A172 (cell line): ENCODE measurements at places on chromosomes 4 and X.

DNA sequence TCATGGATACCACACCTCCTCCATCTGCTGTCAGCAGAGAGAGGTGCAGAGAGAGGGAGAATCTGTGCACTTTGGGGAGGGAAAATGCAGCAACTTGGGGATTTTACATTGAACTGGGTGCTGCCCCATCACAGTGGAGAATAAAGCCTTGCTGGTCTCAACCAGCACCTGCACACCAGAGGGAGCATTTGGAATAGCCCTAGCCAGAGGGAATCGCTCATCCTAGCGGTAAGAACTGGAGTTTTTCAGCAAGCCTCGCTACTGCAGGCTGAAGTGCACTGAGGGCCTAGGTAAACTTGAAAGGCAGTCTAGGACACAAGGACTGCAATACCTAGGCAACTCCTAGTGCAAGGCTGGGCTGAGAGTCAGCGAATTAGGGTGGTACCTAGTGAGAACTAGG, 148.7 kb downstream of the KDR start:
- DNase-seq: no peak

DNA sequence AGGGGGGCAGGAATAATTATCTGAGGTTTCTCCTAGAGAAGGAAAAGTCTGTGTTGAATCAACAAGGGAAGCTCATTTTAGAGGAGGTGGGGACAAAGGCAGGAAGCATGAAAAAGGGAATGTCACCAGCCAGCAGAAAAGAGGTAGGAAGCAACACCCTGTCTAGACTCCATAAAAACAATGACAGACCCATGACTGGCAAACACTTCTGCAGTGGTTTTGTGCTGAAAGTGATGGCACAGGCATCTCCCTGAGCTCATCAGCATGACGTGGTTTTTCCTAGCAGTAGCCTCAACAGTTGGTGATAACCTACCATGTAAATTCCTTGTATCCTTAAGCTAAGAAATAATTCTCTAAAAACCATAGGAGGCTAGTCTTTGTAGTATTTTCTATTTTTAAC, 110.7 kb upstream of the GALNT7 start:
- DNase-seq: peak; percentile 44

- no peak for DNase-seq
These were observed 252.3 kb upstream of the ZIC3 start for GRCh38 chrX:137313627-137314026.

- no peak for DNase-seq
These were observed 95.8 kb downstream of the MID1 start for GRCh38 chrX:10524578-10524977.

- peak; percentile 35 for DNase-seq
These were observed 973 bp downstream of the ADAMTS3 start for GRCh38 chr4:72567821-72568675.

- DNase-seq: no peak
These were observed 219.5 kb downstream of the SPCS3 start for GRCh38 chr4:176539091-176539784.

DNA sequence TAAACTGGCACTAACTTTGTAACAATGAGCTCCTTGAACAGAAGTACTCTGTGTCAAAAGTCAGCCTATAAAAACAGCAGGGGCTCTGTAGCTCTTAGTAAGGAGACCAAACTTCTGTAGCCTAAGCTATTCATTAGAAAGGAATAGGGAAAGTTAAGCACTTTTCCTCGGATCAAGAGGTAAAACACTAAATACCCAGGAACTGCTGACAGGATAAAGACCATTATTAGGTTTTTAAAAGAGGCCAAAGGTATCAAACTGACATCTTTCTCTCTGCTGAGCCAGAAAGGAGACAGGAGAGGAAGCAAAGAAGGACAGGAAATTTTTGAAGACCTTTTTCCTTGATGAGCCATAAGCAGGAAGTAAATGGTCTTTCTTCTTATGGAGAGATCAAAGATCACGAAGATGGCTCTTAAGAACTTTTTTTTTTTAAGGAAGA, 31.9 kb downstream of the ANAPC10 start:
- DNase-seq: peak; percentile 16

DNA sequence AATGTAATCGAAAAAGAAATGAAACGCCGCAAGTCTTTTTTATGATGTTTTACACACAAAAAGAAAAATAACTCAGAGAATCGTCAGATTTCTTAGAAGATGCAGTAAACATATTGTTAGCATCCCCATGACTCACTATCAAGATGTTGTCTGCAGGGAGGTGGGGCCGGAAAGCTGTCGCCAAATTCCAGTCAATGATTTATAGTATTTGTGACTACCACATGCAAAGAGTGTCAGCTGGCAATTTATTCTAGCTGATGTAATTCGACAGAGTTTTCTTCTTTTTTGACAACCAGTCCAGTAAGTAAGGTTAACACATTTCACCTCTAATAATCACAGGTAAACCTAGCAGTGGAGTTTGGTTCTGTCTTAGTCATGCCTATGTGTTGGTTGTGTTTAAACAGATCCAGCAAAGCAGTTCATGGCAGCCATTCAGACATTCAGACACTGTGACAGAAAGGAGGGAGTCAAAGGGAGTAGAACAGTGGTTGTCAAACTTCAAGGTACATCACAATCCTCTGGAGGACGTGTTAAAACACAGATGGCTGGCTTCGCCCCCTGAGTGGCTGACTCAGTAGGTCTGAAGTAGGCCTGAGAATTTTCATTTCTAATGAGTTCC, 19.8 kb upstream of the PPP1R2C start:
- DNase-seq: peak; percentile 53

- DNase-seq: no peak
These were observed 186.5 kb upstream of the SLC7A11 start for GRCh38 chr4:138428611-138429010.

DNA sequence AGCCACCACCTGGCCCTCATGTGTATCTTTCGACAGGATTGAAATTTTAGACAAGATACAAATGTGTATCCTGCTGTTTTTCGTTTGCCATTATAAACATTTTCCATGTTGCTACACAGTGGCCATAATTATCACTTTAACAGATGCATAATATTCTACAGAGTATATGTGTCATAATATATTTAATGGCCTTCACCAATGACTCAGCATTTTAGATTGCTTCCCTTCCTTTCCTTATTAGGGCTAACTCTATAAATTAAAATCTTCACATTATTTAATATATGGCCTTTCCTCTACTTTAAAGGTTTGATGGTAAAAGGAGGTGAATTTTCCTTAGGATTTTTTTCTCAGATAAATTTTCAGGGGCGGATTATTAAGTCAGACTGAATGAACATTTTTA, 97.4 kb downstream of the HS6ST2 start:
- DNase-seq: no peak

GRCh38 chr4:23768541-23768940, 121.3 kb downstream of the PPARGC1A start:
- DNase-seq: peak; percentile 13

GRCh38 chr4:166008510-166008909, 135.5 kb downstream of the TLL1 start:
- DNase-seq: no peak
